ENCODE measurements at places on chromosomes 4 and X.
A peak's percentile ranks its signal among the peaks of the same experiment; 100 is the strongest.

GRCh38 chr4:128427832-128428366, 140.3 kb upstream of the PGRMC2 start:
- DNase-seq = peak; percentile 12

- no peak for DNase-seq
Measured at GRCh38 chrX:17206584-17206983, 168.4 kb upstream of the NHS start.

GRCh38 chrX:136572030-136572429, 40.0 kb downstream of the VGLL1 start:
- DNase-seq = no peak

DNA sequence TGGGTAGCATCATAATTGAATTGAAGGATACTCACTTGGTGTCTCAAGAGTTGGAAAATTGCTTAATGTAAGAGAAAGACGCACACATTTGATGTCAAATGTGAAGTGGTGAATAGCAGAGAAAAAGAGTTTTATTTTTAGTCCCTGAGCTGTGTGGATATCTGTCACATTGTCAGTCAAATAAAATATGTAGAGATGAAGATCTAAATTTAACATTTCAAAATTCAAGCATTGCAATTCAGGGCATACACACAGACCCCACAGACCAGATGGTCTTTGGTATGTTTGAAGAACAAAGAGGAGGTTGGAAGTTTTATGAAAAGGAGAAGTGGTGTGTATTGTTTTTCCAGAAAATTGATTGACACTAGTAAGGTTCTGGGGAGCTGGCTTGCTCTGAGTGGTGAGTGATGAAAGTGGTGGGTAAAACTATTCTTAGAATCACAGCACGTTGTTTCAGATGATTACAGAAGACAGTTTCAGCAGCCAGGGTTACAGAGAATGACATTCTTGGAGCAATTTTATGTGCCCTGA, 44.9 kb upstream of the BBS12 start:
- DNase-seq = no peak

DNA sequence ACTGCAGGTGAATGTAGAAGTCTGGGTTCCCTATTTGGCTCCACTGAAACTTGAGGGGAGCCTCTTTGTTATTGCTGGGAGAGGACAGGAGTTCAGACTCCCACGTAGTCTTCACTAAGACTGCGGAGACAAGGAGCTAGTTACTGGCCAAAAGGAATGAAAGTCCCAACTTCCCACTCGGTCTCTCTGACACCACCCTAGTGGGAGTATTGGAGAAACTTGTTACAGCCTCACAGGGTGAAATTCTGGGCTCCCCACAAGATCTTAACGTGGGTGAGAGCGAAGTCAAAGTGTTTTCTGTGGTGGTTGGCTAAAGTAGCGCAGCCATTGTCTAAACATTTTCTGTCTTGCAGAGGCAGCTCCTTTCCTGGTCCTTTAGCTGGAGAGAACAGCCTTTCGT, 13.5 kb downstream of the MYOZ2 start:
- no peak for DNase-seq

- DNase-seq = no peak
Measured at GRCh38 chr4:20764366-20764992, 64.2 kb downstream of the PACRGL start.

DNA sequence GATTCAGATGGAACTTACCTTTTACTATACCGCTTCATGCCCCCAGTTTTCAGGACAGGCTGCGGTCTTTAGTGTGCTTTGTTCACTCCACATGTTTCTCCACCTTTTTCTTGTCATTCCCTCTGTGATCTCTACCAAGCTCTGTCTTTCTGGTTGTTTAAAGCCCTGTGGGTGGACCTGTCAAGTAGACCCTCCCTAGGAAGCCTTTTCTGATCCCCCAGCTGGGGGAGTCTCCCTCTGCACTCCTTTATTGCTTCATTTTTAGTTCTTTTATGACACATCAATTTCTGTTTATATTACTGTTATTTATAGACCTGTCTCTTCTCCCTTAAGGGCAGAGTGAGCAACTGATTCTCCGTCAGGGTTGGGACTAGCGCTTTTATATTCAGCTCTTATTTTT, 150.2 kb downstream of the C4orf33 start:
- no peak for DNase-seq

DNA sequence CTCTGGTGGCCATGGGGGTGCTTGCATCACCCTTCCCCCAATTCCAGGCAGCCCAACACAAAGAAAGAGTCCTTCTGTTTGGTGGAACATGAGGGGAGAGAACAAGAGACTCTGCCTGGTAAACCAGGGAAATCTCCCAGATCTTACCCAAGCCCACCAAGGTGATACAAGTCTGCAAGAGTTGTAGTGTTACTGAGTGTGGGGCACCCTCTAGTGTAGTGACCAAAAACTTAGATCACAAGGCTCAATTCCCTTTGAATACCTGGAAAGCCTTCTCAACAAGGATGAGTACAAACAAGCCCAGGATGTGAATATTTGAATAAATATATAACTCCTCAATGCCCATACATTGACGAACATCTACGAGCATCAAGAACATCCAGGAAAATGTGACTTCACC, 64.7 kb downstream of the IL13RA2 start:
- no peak for DNase-seq

DNA sequence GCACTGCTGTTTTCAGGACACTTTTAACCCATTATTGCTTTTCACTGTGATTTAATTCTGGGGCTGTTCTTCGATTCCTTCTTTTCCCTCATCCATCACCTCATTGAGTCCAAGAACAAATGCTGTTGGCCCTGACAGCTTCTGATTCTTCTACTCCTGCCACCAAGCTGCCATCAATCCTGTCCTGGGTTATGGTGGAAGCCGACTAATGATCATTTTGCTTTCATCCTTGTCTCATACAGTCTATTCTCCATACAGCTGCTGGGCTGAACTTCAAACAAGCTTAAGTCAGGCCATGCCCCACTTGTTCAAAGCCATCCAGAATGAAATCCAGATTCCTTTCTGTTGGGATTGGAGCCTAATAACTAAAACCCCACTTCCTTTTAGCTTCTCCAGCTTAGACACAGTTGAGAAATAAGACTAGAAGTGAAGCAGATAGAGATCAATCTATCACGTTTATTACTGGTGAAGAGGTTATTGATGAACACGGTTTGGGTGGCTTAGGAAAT, 161.9 kb downstream of the STK32B start:
- no peak for DNase-seq

GRCh38 chrX:47483306-47484268, 565 bp upstream of the ZNF41 start:
- no peak for DNase-seq

GRCh38 chr4:84434344-84434743, 64.7 kb downstream of the NKX6-1 start:
- no peak for DNase-seq

GRCh38 chr4:78753091-78753490, 23.1 kb upstream of the BMP2K start:
- no peak for DNase-seq

GRCh38 chrX:116841290-116841689, 378.5 kb upstream of the CT83 start:
- no peak for DNase-seq

- peak; percentile 43 for DNase-seq
Measured at GRCh38 chrX:40303256-40304077, 205.7 kb upstream of the BCOR start.

DNA sequence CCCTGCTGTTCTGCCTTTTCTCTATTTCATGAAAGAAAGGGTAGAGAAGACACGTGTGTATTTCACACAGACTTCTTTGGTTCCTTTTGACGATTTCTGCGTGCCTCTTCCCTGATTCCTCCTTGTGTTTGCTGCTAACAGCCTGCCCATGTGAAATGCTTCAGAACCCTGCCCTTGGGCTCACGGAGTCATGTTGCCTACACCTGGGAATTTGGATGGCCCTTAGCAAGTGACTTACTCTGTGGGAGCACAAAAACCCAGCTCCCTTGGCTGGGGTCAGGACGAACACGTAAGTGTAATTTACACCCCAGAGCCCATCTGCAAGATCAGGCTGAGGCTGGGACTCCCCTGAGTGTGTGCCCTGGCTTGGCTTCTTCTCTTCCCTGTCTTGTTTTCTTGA, 220.3 kb upstream of the BCOR start:
- DNase-seq = no peak

DNA sequence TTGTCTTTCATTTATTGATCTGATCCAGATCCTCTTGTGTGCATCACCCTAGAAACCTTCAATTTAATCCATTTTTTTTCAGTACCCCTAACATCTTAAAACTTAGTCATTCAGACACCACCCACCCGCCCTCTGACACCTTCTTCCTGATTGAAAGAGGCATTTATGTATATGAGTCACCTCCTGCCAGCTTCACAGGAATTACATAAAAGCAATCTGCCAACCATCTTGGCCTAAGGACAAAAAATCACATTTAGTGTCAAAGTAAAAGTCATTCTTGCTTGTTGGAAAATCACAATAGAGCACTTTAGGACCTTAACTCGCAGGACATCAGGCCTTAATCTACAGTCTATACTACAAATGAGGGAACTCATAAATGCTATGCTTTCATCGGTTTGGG, 52.1 kb downstream of the NDST3 start:
- no peak for DNase-seq

DNA sequence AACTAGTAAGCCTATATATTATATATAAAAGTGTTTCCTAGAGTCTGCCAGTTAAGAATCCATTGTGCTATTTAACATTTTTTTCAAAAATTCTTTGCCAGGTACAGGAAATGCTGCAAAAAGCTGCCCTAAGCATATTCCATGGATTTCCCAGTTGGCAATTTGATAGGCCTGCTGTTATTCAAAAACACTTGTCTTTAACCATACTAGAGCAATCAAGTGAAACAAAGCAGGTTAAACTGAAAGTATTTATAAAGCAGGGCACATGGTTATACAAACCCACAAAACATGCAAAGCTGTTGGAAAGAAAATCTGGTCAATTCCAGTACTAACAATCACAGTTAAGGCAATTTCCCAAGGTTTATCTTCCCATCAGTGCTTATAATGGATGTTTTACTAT, 159.9 kb downstream of the UNC5C start:
- no peak for DNase-seq
